CD8-positive, alpha-beta memory T cell (primary cell): ENCODE measurements at places on chromosomes 6 and 20.

DNA sequence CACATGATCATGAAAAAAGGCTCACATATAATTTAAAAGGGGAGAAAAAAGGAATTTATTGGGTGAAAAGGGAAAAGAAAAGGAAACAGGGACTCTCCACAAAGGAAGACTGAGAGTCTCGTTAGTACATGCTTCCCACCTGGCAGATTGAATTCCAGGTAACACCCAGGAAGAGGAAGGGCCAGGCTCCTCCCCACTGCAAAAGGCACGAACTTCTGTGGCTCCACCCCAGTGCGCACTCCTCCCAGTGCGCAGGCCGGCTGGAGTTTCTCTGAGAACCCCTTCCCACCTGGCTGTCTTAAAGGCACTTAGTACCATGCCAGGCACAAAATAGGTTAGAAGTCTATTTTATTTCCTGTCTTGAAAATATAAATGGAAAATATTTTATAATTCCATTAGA is 129.8 kb downstream of the COL12A1 start:
- H3K36me3 ChIP-seq: no peaks in the 10 kb centered on the region
- H3K27me3 ChIP-seq: no peaks in the 10 kb centered on the region
- DNase-seq: no peak
- no peaks in the 10 kb centered on the region for H3K4me1 ChIP-seq

DNA sequence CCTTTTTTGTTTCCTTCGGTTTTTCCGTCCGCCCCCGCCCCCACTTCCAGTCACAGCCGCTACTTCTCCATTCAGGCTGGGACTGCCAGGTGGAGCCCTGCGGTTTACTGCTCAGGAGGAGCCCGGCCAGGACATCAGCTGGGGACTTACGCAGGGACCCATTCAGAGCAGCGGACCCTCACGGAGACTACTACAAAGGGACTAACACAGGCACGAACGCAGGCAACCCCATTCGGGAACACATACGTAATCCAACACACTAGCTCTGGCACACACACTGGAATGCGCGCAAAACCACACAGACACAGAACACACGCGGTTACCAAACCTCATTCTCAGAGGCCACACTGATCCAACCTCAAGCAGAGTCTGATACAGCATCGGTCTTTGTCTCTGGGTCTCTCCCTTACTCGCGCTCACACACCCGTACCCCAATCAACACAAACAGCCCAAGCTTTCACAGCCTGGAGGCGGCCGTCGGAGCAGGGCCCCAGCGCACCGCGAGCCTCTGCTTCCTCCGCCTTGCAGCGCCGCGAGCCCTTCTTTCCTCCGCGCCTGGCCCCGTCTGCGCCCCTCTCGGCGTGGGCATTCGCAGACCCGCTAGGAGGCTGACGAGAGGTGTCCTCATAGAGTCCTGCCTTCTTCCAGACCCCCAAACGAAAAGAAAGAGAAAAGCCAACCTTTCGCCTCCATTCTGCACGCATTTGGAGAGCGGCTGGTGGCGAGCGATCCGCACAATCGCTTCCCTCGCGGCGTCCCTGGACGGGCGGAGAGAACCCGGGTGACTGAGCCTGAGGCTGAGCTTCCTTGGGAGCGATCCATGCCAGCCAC is 1.1 kb upstream of the SLC32A1 start:
- H3K4me1 ChIP-seq: peaks cover 33% of the 10 kb centered on the region
- no peaks in the 10 kb centered on the region for H3K36me3 ChIP-seq
- DNase-seq: no peak
- no peak overlapping the region for H3K4me3 ChIP-seq
- no peak overlapping the region for H3K27ac ChIP-seq
- H3K27me3 ChIP-seq: peaks cover 78% of the 10 kb centered on the region

DNA sequence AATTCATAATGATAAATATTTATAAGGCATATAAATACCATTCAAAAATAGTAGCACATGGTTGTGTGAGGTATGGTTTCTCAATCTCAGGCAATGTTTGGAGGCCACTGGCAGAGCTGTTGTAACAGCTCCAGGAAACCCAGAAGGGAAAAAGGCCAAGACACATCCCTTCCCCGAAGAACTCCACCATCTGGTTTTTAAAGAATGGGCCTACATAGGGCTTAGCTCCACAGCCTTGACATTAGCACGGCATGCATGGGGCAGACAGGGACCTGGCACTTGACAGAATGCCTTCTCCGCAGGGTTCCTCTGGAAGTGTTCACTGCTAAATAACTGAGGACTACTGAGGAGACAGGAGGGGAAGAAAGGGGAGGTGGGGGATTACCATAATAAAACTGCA is 16.1 kb upstream of the FOXO3 start:
- DNase-seq: no peak

DNA sequence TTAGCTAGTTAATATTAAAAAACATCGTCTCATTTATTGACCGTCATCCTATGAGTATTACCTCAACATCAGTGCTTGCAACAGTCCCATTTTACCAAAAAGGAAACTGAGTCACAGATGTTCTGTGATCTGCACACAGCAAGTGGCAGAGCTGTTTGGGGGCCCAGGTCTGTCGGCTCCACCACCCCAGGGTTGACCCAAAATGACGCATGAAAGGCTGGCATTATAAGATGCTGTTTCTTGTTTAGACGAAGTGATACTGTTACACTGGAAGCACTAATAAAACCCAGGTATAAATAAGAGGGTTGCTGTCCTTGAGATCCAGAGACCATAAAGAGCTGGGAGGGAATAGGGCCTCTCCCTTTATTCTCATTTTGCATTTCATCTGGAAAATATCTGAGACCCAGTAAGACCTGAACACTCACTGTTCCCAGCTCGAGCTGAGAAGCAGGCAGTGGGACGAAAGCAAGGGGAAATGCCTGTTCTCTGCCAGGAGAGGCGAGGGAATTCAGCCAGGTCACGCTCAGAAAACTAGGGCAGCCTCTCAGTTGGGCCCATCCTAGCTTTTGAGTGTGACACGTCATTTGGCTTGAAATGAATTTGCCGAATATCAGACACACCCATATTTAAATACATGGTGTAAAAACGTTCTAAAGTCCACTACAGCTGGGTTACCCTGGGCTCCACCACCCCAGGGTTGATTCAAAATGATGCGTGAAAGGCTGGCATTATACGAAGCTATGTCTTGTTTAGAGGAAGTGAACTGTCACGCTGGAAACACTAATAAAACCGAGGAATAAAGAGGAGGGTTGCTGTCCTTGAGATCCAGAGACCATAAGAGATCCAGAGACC is 1.4 kb upstream of the MICAL1 start:
- peaks cover 2% of the 10 kb centered on the region for H3K36me3 ChIP-seq
- no peak overlapping the region for H3K4me3 ChIP-seq
- peaks cover 52% of the 10 kb centered on the region for H3K4me1 ChIP-seq
- H3K27me3 ChIP-seq: no peaks in the 10 kb centered on the region

DNA sequence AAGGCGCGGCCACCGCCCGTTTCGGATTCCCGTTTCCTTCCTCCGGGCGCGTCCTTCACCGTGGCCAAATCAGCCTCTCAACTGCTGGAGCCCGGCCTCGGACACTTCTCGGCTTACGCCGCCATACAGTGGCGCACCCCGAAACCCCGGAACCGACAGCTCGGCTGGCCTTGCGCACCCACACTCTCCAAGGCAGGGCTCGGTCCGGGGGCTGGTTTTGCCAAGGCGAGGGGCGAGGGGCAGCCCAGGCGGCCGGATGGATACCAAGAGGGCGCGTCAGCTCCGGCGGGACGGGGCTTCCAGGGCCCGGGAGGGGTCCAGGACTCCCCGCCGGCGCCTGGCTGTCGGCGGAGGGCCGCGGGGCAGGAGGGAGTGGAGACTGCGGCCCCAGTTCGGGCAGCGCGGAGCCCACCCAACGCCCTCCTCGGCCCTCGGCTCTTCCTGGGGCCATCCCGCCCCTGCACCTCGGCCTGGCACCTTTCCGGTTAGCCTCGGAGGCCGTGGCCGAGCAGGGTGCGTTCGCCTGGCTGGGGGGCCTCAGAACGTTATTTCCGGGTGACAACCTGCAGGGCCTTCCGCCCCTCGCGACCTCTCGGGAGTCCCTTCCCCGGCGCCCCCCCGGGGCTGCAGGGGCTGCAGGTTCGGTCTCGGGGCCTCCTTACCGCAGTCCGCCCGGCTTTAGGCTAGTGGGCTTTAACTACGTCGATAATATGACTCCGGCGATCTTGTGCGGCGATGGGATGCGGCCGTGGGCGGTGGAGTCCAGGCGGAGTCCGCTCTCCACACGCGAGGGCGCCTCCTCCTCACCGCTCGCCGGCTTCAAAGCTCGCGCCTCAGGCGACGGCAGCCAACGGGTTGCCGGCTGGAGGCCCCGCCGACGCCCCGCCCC is 697 bp upstream of the CEP43 start:
- H3K4me1 ChIP-seq: peaks cover 28% of the 10 kb centered on the region
- peak overlapping the region; percentile 57 for H3K27ac ChIP-seq

DNA sequence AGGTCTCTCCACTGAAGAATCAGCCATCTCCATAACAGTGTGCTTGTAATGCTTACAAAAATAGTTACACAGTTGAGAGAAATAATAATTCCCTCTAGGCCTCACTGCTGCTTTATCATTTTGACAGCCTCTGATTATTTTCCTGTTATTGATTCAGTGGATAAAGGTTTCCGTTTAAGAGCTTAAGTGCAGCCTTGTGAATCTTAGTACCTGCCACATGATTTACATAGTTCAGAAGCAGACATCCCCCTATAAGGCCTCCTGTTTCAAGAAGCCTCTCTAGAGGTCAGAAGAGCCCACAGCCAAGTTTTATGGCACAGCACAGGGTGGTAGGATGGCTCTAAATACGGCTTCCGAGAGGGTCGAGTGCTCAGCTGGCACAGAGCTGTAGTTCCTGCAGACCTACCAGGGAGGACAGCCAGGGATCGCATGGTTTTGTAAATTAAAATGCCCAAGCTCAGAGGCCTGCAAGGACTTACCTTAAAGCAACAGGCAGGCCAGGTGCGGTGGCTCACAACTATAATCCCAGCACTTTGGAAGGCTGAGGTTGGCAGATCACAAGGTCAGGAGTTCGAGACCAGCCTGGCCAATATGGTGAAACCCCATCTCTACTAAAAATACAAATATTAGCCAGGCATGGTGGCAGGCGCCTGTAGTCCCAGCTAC is 17.6 kb upstream of the PYGB start:
- H3K27me3 ChIP-seq: no peaks in the 10 kb centered on the region
- H3K4me3 ChIP-seq: no peak overlapping the region
- no peak overlapping the region for H3K27ac ChIP-seq
- H3K4me1 ChIP-seq: no peaks in the 10 kb centered on the region
- DNase-seq: no peak

GRCh38 chr6:136592930-136593673 is 42.9 kb upstream of the MAP7 start:
- H3K36me3 ChIP-seq: peaks cover 39% of the 10 kb centered on the region
- H3K4me1 ChIP-seq: peaks cover 12% of the 10 kb centered on the region
- no peak overlapping the region for H3K27ac ChIP-seq
- no peak overlapping the region for H3K4me3 ChIP-seq
- no peak for DNase-seq

DNA sequence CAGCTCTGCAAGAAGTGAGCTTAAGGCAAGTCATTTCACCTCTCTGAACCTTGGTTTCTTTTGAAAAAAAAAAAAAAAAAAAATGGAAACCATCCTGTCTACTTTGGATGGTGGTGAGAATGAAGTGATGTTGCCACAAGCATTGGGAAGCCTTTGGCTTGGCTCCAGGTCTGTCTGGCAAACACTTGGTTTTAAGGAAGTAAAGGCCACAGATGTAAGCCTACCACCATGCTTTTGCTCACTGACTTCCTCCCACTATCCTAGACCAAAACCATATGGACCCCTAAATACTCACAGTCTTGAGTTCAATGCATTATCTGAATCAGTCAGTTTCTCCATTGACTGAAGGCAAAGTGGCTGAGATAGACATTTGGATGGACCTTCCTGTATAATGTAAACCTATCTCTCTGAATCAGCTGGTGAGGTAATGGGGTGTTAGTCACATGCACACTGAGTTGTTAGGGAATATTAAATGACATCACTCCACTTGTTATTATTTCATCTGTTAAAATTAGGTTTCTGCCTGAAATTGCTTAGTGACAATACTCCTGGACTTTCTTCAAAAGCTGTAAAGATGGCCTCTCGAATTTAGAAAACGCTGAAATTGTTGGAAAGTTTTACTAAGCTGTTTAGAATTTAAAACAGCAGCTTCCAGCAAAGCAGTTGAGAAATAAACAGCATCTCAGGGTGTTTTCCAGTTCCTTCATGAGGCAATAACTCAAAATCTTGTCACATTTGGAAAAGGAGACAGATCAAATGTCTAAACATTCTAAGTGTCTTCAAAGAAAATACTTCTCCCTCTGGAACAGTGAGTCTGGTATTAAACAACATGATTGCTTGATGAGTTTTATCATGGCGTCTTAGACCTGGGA is 833.5 kb downstream of the DHX35 start:
- DNase-seq: no peak
- H3K4me3 ChIP-seq: no peak overlapping the region
- no peaks in the 10 kb centered on the region for H3K36me3 ChIP-seq
- H3K4me1 ChIP-seq: no peaks in the 10 kb centered on the region
- no peaks in the 10 kb centered on the region for H3K27me3 ChIP-seq

DNA sequence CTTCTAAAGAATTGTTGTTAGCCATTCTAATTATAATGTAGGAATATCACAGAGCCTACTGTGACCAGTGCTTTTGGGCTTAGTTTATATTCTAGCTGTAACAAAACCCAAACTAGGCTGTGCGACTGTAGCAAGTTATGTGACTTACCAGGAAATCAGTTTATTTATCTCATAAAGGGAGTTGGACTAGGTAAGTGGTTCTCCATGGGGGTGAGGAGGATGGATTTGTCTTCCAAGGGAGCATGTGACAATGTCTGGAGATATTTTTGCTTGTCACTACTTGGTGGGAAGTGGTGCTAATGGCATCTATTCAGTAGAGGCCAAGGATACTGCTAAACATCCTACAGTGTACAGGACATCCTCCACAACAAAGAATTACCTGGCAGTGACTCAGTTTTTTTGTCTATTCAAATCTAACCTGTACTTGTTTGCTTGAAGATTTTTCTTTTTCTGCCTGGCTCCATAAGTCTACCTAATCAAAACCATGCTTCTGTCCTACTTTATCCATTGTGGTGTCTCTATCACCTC is 32.5 kb downstream of the ZFAND3 start:
- no peaks in the 10 kb centered on the region for H3K27me3 ChIP-seq
- H3K36me3 ChIP-seq: no peaks in the 10 kb centered on the region
- no peak overlapping the region for H3K4me3 ChIP-seq
- H3K4me1 ChIP-seq: peaks cover 25% of the 10 kb centered on the region
- DNase-seq: no peak
- no peak overlapping the region for H3K27ac ChIP-seq
